ENCODE measurements at places on chromosomes 16 and 17.

DNA sequence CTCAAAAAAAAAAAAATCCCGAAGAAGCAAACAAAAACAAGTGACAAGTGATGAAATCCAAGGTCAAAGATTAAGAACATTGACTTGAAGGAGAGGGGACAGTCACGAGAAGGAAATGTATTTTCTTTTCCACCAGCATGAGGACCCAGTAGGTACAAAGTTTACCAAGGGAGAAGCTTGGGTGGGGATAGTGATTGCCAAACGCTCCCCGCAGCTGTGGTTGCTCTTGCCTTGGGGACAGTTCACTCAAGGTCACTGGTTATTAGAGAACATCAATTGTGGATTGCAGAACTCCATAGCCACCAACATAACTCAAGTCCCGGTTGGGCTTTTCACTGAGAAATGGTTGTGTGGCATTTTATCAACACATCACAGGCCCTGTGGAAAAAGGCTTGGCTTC, 27.0 kb downstream of the RSL1D1 start:
- DNase-seq, result no peak

- DNase-seq, result peak; percentile 62
These were observed 206.5 kb upstream of the IRX3 start for GRCh38 chr16:54493061-54493460.

DNA sequence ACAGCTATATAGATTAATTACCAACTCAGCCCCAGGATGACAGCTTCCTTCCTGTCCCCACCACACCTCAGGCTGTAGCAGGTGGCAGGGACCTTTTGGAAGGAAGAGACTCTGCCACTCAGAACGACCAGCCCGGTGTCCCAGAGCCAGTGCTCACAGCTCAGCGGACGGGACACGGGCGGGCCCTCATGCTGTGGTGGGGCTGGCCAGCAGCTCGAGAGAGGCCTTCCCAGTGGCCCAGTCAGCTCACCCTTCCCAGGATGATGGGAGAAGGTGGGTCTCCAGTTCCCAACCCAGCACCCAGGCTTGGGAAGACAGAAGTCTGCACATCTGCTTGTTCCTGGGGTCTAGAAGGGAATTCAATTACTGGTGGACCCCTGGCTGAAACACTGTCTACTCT, 10.5 kb downstream of the NUDT16L1 start:
- no peak for DNase-seq

DNA sequence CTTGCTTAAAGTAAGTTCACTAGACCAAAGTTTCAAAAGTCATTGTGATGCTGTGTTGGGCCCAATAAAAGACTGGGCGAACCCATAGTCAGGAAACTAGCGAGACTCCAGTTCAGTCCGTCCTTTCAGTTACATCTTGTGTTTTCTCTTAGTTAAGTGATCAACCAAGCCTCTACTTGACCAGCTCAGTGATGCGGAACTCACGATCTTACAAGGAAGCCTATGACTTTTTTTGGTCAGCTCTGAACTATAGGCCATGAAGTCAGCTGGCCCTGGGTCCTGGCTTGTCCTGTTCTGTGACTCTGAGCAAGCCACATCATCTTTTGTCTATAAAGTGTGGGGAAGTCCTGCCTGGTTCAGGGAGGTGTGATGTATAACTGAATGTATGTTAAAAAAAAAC, 21.7 kb upstream of the WSCD1 start:
- no peak for DNase-seq

DNA sequence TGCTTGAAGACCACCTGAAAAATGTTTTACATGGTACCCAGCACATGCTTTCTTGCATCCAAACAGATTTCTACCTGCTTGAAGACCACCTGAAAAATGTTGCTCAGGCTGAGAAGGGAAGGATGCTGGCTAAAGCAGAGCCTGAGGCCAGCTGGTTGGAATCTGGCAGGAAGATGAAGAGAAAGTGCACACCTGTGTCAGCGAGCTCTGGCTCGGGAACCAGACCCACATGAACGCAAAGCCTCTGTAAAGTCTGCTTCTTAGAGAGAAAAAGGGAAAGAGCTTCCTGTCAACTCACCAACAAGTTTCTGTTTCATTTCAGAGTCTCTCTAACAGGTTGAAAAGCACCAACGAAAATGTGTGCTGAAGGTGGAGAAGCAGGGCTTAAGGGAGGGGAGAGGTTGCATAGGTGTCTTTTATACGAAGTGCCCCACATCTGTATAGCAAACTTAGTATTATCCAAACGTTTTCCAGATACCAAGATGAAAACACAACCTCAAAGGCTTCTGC, 226.0 kb downstream of the TOX3 start:
- DNase-seq, result no peak

GRCh38 chr17:45696442-45696841, 87.7 kb upstream of the CRHR1 start:
- DNase-seq, result no peak

- no peak for DNase-seq
These were observed 567 bp downstream of the GNA13 start for GRCh38 chr17:65055708-65056638.

GRCh38 chr17:81432941-81433340, 37.7 kb downstream of the BAHCC1 start:
- no peak for DNase-seq

- DNase-seq, result no peak
These were observed 59.2 kb downstream of the ATP2C2 start for GRCh38 chr16:84427553-84427952.

DNA sequence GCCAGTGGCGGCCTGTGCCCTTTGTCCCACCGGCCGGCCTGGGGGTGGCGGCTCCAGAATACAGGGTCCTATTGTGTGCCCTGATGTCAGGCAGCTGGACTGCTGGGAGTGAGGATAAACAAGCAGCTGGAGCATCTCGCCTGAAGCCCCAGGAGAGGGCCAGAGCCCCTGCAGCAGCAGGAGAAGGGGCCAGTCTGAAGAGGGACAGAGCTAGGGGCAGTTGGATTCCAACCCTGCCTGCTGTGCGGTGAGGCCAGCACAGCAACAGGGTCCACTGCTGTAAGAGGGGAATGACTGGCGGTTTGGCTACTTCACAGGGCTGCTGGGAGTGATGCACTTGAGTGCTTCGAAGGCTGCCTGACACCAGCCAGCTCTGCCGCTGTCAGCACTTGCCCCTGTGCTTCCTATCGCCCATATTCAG, 25.0 kb downstream of the RAB11FIP4 start:
- no peak for DNase-seq

DNA sequence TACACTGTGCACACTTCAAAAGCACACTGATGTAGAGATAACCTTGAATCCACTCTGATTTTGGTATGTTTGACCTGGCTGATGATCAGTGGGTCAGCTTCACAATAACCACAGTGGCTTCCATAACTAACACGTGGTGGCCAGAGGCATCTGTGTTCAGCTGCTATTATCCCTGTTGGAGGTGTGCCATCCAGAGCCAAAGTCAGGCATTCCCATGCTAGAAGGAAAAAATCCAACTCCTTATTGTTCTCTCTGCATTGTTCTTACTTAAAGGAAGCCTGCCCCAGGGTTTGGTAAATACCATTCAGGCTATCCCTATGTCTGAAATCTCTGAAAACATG, 127.3 kb upstream of the MON1B start:
- no peak for DNase-seq

GRCh38 chr16:73170612-73171038, 122.7 kb upstream of the ZFHX3 start:
- no peak for DNase-seq

- DNase-seq, result no peak
These were observed 40.3 kb downstream of the NDE1 start for GRCh38 chr16:15690296-15690695.

DNA sequence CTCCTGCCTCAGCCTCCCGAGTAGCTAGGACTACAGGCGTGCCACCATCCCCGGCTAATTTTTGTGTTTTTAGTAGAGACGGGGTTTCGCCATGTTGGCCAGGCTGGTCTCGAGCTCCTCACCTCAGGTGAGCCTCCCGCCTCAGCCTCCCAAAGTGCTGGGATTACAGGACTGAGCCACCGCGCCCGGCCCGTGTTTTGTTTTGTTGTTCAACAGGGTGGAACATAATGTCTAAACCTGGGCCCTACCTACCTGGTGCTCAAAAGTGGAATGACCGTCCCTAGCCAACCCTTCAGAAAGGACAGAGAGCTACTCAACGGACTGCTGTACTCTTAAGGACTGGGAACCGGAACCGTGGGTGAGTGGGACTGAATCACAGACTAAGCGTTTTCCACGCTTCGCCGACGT, 772 bp upstream of the KIF22 start:
- DNase-seq, result no peak

DNA sequence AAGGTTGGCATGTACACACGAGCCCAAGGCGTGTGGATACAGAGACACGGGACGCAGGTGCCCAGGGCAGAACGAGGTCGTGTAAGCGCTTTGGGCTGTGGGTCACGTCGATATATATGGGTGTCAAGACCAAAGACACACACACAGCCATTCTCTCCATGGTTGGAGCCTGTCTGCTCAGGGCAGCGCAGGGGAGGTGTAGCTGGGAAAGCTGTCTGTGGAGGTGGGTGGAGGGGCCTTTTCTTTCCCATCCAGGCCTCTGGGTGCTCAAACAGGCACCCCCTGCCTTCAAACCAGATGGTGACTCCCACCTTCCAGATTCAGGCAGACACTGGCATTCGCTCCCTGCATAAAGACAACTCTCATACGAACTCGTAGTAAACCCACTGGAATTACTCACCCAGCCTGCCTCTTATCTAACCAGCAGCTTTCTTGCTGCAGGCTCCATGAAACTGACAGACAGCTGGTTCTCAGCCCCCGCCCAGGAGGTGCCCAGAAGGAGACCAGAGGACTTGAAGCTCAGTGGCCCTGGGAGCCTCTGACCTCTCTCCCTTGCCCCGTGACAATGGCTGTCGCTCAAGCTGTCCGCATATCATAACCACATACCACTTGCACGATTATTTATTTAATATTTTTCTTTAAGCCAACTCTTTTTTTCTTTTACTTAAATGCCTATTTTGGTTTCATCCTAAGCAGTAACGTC, 237.1 kb downstream of the KATNIP start:
- no peak for DNase-seq

- no peak for DNase-seq
These were observed 11.1 kb upstream of the TFAP4 start for GRCh38 chr16:4283939-4284338.

DNA sequence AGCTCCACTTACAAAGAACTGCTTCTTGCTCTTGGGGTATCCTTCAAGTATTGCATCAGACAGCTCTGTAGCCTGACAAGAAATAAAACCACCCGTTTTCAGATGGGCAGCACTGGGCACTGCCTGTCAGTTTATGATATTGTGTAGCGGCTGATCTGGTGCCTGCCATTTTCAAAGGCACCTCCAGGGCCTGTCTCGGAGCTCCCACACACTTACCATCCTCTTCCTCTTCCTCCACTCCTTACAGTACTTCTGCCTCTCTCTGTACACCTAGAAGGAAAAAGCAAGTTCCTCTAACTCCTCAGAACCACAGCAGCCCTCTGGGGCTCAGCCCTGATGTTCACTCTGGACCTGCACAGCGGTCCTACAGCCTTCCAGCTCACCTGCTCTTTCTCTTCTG, 4.4 kb downstream of the PSMC3IP start:
- DNase-seq, result no peak

Data from cardiac fibroblast (primary cell).